Cerebellar nuclear complex (tissue), 1 donor: ENCODE measurements at places on chromosomes 7 and 10.

DNA sequence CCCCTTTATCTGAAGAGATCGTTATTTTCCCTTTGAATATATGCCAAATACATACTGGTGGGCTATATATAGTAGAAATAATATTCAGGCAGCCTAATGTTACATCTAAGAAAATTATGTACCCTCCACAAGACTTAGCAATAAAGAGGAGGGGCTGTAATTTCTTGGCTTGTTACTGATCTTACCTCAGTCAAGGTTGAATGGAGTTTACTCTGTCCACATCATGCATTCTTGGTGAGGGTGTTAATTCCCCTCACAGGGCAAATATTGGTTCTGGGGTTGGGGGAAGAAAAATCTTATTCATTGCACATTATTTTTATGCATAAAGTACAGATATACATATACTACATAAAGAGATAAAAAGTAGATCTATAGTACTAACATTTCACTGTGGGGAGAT is 145.8 kb upstream of the ANK3 start:
- DNase-seq: no peak

- DNase-seq: peak; percentile 75
Observed at GRCh38 chr10:17782921-17783665, 26.1 kb upstream of the MRC1 start.

DNA sequence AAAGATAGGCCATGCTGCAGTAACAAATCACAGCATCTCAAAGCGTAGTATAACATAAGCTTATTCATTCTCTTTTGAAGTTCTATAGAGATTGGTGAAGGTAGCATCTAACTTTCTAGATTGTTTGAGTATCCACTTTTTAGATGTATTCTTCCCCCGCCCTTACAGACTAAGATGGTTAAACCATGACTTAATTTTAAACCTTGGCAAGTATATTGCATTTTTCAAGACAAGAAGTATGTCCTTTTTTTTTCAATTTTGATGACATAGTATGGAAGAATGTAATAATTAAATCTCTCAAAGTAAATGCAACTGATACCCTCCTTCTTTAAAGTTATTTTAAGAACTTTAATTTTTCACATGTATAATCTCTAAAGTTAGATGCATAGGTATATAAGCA is 190.0 kb downstream of the KCND2 start:
- DNase-seq: no peak

GRCh38 chr10:34037499-34037898 is 703.0 kb upstream of the NRP1 start:
- DNase-seq: no peak

GRCh38 chr10:126135941-126136595 is 239.7 kb downstream of the FANK1 start:
- DNase-seq: no peak

GRCh38 chr10:103534621-103535498 is 41.4 kb downstream of the NEURL1 start:
- no peak for DNase-seq

DNA sequence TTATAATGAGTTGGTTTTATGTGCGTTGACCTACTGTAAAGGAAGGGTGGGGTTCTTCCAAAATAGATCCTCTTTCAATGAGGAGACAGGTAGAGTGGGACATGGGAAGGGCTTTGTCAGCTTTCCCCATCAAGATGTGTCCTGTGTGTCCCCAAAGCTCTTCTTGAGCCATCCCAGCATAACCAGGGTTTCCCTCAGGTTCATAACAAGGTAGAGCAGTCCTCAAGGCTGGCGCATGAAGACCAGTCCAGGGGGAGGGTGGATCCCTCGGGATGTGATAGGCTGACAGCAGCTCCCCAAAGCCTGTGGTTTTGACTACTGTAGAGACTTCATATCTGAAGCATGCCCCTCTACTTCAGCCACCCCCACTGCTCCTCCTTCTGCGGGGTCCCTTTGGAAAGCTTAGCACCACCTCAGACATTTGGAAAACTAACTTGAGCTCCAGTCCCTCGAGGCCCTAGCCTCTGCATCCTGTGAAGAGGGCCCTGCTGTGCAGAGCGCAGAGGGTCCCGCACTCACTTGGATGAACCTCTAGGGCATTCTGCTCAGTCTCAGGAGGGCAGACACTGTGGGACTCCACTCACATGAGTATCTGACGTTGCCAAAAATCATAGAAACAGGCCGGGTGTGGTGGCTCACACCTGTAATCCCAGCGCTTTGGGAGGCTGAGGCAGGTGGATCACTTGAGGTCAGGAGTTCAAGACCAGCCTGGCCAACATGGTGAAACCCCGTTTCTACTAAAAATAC is 1.1 kb upstream of the GIMAP8 start:
- DNase-seq: no peak

DNA sequence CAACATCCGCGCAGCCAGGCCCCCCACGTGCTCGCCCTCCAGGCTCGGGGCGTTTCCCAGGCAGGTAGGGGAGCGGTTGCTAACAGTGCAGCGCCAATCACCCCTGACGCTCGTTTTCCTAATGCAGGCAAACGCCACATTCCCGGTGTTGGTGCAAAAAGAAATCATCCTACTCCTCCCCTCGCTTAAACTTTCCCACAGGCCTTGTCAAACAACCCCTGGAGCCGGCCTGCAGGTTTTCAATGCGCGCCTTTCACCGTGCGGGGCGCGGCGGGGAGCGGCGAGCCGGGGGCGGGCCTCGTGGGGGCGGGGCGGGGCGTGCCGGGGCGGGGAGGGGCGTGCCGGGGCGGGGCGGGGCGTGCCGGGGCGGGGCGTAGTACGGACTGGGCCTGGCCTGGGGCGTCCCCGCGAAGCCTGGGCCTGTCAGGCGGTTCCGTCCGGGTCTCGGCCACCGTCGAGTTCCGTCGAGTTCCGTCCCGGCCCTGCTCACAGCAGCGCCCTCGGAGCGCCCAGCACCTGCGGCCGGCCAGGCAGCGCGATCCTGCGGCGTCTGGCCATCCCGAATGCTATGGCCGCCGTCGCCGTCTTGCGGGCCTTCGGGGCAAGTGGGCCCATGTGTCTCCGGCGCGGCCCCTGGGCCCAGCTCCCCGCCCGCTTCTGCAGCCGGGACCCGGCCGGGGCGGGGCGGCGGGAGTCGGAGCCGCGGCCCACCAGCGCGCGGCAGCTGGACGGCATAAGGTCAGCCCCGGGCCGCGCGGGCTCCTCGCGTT is at the start of gene ECHDC3:
TSS of gene ECHDC3 (plus strand) at position 374 of the 770 bp plus-strand sequence. CDS start at position 569, 195 bp downstream.
- no peak for DNase-seq

DNA sequence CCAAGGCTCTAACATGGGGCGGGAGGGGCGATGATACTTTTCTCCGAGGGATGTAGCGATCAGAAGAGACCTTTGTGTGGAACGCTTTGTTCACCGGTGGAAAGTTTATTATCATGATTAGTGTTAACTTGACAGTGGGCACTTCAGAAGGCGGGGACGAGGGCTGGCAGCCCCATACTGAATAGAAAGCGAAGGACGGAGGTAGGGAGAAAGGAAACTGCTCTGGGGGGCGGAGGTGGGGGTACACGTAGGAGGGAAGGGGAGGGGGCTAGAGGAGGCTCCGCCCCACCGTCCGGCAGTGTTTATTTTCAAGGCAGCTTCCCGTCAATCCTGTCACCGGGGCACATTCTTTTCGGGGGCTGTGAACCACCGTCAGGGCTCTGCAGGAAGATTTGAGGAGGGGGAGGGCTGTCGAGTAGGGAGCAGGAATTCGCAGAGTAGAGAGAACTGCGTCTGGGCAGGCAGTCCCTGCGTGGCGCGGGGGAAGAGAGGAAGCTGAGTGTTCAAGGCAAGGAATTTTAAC is 9.4 kb upstream of the NKX2-3 start:
- DNase-seq: no peak

GRCh38 chr7:125606671-125607070 is 677.0 kb upstream of the POT1 start:
- no peak for DNase-seq

- DNase-seq: no peak
Observed at GRCh38 chr10:118163217-118163616, 116.5 kb upstream of the RAB11FIP2 start.

GRCh38 chr10:118506671-118507590 is 88.5 kb downstream of the PRLHR start:
- no peak for DNase-seq

- DNase-seq: no peak
Observed at GRCh38 chr7:151348970-151349369, 7.4 kb downstream of the NUB1 start.

- no peak for DNase-seq
Observed at GRCh38 chr10:115046686-115047236, 46.4 kb upstream of the ATRNL1 start.

DNA sequence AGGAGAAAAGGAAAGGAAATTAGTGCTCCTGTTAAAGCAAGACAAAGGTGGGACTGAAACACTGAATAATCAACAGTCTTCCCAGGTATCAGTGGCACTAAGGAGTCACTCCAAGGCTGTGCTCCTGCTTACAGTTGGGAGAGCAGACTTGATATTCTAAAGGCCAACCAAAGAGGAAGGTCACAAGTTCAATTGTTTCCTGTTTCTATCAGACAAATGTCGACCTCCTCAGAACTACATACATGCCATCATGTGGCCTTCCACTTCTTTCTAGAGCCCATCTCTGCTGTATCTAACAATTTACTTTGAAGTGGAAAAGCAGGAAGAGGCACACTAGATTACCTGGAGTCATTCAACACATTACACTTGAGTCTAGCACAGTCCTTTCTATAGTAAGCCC is 3.4 kb downstream of the ZNF239 start:
- no peak for DNase-seq

DNA sequence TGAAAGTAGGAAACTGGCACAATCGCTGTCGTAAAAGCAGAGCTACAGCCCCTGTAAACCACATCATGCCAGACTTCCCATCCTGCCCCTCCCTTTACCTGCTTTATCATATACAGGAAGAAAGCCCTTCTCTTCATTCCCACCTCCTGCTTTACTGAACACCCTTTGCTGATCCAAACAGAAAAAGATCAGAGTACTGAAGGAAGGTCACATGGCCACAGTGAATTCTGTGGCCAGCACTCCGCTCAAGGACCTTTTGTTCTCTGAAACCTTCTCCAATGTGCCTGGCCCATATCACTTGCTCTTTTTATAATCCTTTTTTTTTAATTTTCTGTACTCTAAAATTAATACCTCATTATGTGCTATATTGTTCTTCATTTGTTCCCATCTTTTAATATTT is 108.8 kb upstream of the LRGUK start:
- no peak for DNase-seq

DNA sequence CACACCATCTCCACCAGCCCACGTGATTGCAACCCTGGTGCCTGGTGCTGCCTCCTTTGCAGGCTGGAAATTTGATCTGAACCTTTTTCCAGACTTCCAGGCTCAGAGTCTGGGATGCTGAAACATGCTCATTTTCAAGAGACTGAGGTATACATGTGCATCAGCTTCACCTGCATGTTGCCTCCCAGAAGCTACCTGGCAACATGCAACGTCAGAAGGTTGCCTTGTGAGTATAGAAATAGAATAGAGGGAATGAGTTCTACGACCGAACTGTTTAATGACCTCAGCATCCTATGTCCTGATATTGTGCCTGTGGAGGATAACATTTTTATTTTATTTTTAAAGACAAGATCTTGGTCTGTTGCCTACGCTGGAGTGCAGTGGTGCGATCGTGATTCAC is 1.9 kb upstream of the ZNF212 start:
- DNase-seq: no peak

- no peak for DNase-seq
Observed at GRCh38 chr7:146022776-146023175, 93.8 kb upstream of the CNTNAP2 start.

- DNase-seq: no peak
Observed at GRCh38 chr7:363626-364025, 73.7 kb downstream of the FOXL3 start.

DNA sequence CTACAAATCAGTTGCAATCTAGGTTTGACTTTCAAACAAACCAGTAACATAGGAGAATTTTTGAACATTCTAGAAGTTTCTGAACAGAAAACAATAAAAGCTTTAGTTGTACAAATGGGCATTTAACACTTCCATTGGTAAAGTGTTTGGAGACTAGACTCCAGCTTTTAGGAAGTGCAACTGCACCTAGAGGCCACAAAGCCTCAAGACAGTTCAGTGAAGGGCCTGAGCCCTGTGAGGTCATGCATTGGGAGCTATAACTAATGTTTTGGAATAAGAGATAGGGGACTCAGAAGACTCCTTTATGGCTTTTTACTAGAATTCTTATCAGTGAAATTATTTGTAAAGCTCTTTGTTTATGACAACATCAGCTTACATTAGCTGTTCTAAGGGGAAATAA is 3.0 kb upstream of the EPHB6 start:
- no peak for DNase-seq

DNA sequence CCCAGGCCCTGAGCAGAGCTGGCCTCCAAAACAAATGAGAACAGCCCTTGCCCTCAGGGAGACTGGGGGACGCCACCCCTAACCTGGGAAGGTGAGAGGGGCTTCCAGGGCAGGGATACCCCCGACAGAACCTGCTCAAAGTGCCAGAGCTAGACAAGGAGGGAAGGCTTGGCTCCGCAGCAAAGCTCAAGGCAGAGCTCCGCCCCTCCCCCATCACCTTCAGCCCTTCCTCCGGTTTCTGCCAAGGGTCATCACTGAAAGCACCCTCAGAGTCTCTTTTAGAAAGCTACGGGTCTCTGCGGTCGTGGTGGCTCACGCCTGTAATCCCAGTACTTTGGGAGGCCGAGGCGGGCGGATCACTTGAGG is 73.4 kb upstream of the CUX1 start:
- DNase-seq: no peak

GRCh38 chr7:8115547-8116402 is 146.2 kb downstream of the ICA1 start:
- no peak for DNase-seq

GRCh38 chr7:73909051-73909941 is 48.3 kb downstream of the TMEM270 start:
- no peak for DNase-seq

- DNase-seq: no peak
Observed at GRCh38 chr7:30146127-30146612, 11.4 kb downstream of the MTURN start.

GRCh38 chr10:8338177-8338766 is 283.8 kb downstream of the GATA3 start:
- DNase-seq: no peak

DNA sequence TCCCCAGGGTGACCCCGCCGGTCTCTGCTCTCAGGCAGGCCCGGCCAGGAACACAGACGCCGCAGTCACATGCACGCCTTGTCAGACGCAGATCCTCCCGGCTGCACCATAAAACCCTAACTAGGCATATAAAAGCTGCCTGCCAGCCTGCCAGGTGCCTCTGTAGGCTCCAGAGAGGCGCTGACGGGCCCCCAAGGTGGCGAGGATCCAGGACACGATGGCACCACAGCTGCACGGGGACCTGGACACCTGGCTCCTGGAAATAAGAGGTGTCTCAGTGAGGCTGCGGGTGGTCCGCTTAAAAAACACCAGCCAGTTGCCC is 21.9 kb upstream of the GDF10 start:
- DNase-seq: no peak
